ENCODE measurements at places on chromosomes 11 and 22. TPM values are rescaled to one million over a fixed set of nuclear protein-coding genes. Genes with fewer than 3 reads are reported as not detected.

The CSRP3 gene
- not detected for total RNA-seq

GRCh38 chr11:95764267-95764898 is 25.2 kb downstream of the FAM76B start:
- no peak overlapping the region for H3K27ac ChIP-seq
- no peak overlapping the region for H3K4me3 ChIP-seq
- H3K36me3 ChIP-seq, result no peaks in the 10 kb centered on the region

DNA sequence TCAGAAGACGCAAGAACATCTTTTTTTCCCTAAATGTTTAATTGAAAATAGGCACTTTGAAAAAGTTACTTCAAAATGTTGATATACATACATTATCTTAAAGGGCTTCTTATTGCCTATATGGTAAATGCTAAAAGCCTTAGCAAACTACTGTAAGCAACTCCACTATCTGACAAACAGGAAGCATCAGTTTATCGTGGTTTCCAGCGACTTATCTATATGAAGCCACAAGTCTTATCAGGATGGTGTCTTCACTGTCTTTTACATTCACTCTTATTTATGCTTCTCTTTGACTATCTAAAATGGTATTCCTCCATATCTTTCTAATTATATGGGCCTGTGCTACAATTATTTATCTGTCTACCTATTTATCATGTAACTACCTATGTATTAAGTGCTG is 2091.9 kb downstream of the LRRC4C start:
- H3K4me3 ChIP-seq, result no peak overlapping the region
- no peaks in the 10 kb centered on the region for H3K27me3 ChIP-seq
- H3K4me1 ChIP-seq, result peaks cover 32% of the 10 kb centered on the region
- no peak overlapping the region for H3K27ac ChIP-seq

DNA sequence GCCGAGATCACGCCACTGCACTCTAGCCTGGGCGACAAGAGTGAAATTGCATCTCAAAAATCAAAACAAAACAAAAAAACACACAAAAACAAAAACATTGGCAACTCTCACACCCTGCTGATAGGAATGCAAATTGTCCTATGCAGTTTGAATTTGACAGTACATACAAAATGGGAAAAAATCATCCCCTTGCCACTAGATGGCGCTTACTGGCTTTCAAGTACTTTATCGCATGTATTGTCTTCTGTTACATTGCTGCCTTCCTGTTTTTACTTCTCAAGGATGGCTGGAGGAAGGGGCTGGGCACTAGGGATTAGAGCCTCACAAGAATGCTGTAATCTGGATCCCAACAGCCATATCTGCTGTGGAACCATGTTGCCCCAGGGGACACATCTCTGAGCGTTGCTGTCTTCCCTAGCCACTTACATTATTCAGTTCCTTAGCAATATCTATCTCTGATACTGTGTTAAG is 59.4 kb upstream of the A4GALT start:
- no peaks in the 10 kb centered on the region for H3K36me3 ChIP-seq
- no peak overlapping the region for H3K4me3 ChIP-seq
- no peak overlapping the region for H3K27ac ChIP-seq
- H3K27me3 ChIP-seq, result no peaks in the 10 kb centered on the region
- peak; percentile 95 for DNase-seq
- H3K4me1 ChIP-seq, result no peaks in the 10 kb centered on the region

DNA sequence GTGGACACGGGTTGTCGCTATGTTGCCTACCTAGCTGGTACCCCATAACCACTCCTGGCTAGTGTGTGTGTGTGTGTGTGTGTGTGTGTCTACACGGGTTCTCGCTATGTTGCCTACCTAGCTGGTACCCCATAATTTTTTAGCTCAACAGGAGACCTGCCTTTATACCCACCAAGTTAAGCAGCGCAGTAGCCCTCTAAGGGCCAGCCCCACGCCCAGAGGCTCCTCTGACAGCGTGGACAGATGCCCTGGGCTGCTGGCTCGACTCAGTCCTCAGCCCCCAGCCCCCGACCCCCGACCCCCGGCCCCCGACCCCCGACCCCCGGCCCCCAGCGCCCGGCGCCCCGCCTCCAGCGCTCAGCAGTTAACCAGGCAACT is 351 bp upstream of the AKIP1 start:
- peaks cover 15% of the 10 kb centered on the region for H3K4me1 ChIP-seq
- no peaks in the 10 kb centered on the region for H3K36me3 ChIP-seq

- H3K36me3 ChIP-seq, result no peaks in the 10 kb centered on the region
- peak; percentile 33 for DNase-seq
- H3K27me3 ChIP-seq, result no peaks in the 10 kb centered on the region
- H3K4me1 ChIP-seq, result peaks cover 6% of the 10 kb centered on the region
- no peak overlapping the region for H3K4me3 ChIP-seq
- no peak overlapping the region for H3K27ac ChIP-seq
Measured at GRCh38 chr22:26570864-26571525, 18.9 kb downstream of the TPST2 start.

- no peaks in the 10 kb centered on the region for H3K36me3 ChIP-seq
- no peak overlapping the region for H3K27ac ChIP-seq
- no peaks in the 10 kb centered on the region for H3K27me3 ChIP-seq
- peaks cover 37% of the 10 kb centered on the region for H3K4me1 ChIP-seq
- DNase-seq, result no peak
Measured at GRCh38 chr11:27394781-27395228, 31.8 kb upstream of the CCDC34 start.

DNA sequence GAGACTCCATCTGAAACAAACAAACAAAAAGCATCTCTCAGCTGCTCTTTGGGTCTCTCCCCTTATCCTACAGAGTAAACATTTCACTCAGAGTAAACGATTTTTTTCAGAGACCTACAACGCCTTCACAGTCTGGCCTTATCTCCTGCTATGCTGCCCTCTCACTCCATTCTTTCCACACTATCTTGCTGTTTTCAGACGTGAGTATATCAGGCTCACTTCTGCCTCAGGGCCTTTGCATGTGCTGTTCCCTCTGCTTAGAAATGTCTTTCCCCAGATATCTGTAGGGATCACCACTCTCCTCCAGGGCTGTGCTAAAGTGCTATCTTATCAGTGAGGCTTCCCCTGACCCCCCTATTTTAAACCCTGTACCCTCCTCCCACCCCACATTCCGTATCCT is 6.5 kb downstream of the RIBC2 start:
- H3K27ac ChIP-seq, result no peak overlapping the region
- no peaks in the 10 kb centered on the region for H3K27me3 ChIP-seq
- no peak for DNase-seq
- peaks cover 4% of the 10 kb centered on the region for H3K36me3 ChIP-seq

GRCh38 chr11:92580908-92581307 is 356.3 kb downstream of the FAT3 start:
- H3K4me3 ChIP-seq, result no peak overlapping the region
- H3K27me3 ChIP-seq, result no peaks in the 10 kb centered on the region
- no peak for DNase-seq

The TREH gene
- not detected for total RNA-seq

DNA sequence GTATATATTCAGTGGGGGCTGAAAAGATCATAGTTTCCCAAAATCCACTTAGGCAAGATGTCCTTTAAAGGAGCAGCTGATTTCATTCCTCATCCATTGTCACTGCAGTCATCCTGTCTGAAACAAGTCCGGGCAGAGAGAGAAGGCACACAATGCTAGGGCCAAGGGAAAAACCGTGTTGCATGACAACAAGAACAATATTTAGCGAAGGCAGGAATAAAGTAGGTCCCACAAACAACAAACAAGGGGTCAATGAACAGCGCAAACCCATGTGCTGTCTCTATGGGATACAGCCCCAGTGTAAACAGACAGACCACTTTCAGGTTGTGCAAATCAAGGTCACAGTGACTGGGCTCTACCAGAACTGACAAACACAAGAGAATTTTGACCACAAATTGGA is 9.0 kb downstream of the PAMR1 start:
- DNase-seq, result no peak
- no peaks in the 10 kb centered on the region for H3K36me3 ChIP-seq
- no peak overlapping the region for H3K27ac ChIP-seq
- H3K4me1 ChIP-seq, result no peaks in the 10 kb centered on the region

The HARBI1 gene
- total RNA-seq, result 11.6 TPM

DNA sequence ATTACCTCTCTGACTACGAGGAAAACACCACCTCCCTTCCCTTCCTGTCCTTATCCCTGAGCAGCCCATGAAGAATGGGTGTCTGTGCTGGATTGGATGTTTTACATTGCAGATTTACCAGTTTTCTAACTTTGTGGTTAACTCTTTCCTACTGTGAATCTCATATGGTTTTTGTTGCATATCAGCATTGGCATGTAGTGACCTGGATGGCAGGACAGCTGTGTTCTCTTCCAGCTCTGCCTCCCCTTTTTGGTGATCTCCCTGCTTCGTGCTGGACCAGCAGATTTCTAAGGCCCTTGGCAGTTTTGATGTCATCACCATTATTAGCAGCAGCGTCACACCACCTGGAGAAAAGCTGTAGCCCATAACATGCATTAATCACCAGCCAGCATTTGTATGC is 26.7 kb downstream of the OR6Q1 start:
- no peak overlapping the region for H3K4me3 ChIP-seq
- no peak overlapping the region for H3K27ac ChIP-seq
- H3K36me3 ChIP-seq, result no peaks in the 10 kb centered on the region
- no peaks in the 10 kb centered on the region for H3K4me1 ChIP-seq

- H3K27ac ChIP-seq, result peak overlapping the region; percentile 75
- peaks cover 44% of the 10 kb centered on the region for H3K4me1 ChIP-seq
Measured at GRCh38 chr22:23179381-23180299, 669 bp upstream of the BCR start.

DNA sequence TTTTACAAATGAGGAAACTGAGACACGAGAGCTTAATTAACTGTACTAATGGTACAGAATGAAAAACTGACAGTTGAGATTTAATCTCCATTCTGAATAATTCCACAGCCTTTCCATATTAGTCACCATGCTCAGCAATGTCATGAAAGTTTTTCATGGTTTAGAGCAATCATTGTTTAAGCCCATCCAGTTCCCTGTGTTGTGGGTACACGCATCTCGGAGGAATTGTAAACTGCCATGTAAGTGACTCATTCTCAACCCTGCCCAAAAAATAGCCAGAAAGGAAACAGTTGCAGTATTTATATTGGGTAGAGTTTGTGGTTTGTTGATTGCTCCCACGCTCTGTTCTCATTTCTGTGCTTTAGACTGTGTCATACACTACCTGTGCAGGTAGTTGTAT is 1790.8 kb downstream of the LRRC4C start:
- DNase-seq, result peak; percentile 58
- no peaks in the 10 kb centered on the region for H3K27me3 ChIP-seq
- H3K4me1 ChIP-seq, result no peaks in the 10 kb centered on the region
- no peaks in the 10 kb centered on the region for H3K36me3 ChIP-seq

The SPDYC gene
- total RNA-seq, result not detected

GRCh38 chr22:41664490-41664889 is 24.2 kb downstream of the SNU13 start:
- no peaks in the 10 kb centered on the region for H3K27me3 ChIP-seq
- no peaks in the 10 kb centered on the region for H3K4me1 ChIP-seq
- H3K4me3 ChIP-seq, result no peak overlapping the region
- peak overlapping the region; percentile 58 for H3K27ac ChIP-seq
- no peak for DNase-seq
- peaks cover 52% of the 10 kb centered on the region for H3K36me3 ChIP-seq

The TANGO2 gene
- 17.7 TPM for total RNA-seq

GRCh38 chr11:106581399-106581798 is 436.9 kb downstream of the GUCY1A2 start:
- no peaks in the 10 kb centered on the region for H3K4me1 ChIP-seq
- no peaks in the 10 kb centered on the region for H3K36me3 ChIP-seq
- no peaks in the 10 kb centered on the region for H3K27me3 ChIP-seq

DNA sequence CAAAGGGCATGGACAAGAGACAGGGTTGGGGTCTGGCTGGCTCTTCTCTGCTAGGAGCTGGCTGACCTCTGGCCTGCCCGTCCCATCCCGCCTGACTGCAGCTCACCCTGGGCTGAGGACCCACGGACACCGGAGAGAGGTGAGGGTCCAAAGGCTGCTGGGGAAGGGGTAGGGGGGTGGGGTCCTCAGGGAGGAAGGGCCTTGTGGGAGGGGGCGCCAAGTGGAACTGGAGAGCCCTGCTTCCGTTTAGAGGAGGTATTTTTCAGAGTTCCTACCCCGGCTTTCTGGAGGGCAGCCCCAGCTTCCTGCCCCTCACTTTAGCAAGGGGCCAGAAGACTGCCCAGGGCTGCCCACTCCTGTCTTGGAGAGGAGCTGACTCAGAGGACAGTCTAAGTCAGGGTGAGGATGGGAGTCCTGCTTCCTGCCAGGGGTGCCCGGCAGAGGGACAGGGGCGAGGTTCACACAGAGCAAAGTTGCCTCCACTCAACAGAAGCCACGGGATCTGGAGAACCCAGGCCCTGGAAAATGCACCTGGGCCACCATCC is 7.1 kb downstream of the LARGE2 start:
- H3K27me3 ChIP-seq, result no peaks in the 10 kb centered on the region
- DNase-seq, result no peak
- no peak overlapping the region for H3K27ac ChIP-seq
- H3K4me3 ChIP-seq, result no peak overlapping the region
- H3K36me3 ChIP-seq, result peaks cover 16% of the 10 kb centered on the region

The MUC5AC gene
- total RNA-seq, result not detected

The MEI1 gene
- total RNA-seq, result 0.09 TPM

The SREBF2 gene
- total RNA-seq, result 162 TPM

DNA sequence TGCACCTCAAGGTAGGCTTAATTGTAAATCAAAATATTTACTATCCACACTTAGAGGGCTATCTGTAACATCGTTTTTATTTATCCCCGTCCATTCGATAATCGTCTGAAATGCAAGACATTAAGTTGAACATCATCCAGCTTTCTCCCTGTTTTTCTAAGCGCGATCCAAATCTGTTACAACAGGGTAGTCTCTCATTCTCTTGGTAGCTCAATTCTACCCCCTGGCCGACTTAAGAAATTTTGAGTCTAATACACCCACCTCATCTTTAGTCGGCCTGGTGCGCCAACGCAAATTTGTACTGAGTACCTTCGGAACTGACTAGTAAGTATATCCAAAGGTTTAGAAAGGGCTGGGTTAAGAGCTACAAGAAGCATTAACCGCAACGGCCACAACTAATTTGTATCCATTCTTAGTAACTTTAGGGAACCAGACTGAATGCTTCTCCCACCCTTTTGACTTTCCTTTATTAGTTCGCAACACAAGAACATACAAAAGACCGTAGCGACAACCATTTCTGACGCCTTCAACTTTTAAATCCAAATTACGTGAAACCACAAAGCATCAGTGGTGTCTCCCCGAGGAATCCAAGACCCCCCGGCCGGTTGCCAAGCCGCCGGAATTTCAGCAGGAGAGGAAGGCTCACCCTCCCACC is 1.0 kb upstream of the ZNF143 start:
- no peaks in the 10 kb centered on the region for H3K36me3 ChIP-seq
- H3K27ac ChIP-seq, result peak overlapping the region; percentile 99
- H3K4me1 ChIP-seq, result no peaks in the 10 kb centered on the region

The CASP5 gene
- not detected for total RNA-seq

DNA sequence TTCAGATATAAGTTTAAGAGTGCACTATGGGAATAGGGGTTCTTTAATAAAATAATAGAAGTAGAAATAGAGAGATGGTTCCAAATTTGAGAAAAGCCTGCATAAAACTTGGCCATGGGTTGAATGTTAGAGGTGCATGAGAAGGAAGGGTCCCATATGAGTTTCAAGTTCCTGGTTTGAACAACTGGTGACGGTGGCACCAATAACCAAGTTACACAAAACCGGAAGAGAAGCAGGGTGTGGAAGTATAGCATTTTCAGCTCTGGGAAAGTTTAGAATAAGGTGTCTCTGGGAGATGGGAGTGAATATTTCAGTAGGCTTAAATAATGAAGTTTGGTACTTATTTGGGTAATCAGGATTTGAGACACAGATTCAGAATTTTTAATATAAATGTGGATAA is 2.4 kb downstream of the CASP1 start:
- no peak overlapping the region for H3K4me3 ChIP-seq
- peaks cover 12% of the 10 kb centered on the region for H3K4me1 ChIP-seq
- no peak for DNase-seq
- H3K36me3 ChIP-seq, result no peaks in the 10 kb centered on the region
- no peaks in the 10 kb centered on the region for H3K27me3 ChIP-seq
- no peak overlapping the region for H3K27ac ChIP-seq

The LUZP2 gene
- 0.17 TPM for total RNA-seq

All from A673 (cell line).